ENCODE measurements at places on chromosomes 6 and 20.

- no peak for DNase-seq
Observed at GRCh38 chr6:29917857-29918256, 24.5 kb upstream of the HLA-A start.

DNA sequence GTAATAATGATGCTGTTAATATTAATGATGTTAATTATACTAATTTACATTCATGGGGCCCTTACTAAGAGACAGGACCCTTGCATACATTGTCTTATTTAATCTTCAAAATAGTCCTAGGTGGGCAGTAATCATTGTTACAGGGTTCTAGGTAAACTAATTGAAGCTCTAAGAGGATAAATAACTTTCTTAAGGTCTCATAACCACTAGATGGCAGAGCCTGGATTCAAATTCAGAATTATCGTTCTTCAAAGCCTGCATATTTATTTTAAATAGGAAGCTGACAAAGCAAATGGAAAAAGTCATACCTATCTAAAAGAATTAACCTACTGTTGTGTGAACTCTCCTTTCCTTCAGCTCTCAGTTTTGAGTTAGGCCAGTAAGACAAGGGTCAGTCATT is 23.5 kb downstream of the PTCHD4 start:
- no peak for DNase-seq

DNA sequence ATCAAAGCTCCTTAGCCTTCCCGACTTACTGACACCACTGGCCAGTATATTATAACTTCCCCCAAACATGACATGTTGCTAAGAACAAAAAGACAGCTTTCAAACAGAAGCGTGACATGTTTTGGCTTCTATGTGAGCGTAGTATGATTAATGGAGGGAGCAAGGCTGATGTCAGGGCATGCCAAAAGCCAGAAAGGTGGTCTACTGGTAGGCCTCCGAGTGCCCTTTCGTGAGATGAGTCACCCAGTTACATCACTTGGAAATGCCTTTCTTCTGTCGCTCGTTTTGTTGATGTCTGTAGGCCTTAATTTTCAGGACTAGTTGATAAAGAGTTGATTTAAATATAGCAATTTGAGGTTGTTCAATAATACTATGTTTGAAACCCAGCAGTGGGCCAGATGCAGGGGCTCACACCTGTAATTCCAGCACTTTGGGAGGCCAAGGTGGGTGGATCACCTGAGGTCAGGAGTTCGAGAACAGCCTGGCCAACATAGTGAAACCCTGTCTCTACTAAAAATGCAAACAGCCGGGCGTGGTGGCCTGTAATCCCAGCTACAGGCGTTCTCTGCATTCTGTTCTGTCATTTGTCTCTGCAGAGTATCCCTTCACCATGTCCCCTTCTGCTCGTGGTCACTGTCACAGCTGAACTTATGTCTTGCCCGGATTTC is 53.3 kb downstream of the CNKSR3 start:
- DNase-seq, result no peak

GRCh38 chr6:18958146-18958545 is 571.0 kb downstream of the RNF144B start:
- no peak for DNase-seq

DNA sequence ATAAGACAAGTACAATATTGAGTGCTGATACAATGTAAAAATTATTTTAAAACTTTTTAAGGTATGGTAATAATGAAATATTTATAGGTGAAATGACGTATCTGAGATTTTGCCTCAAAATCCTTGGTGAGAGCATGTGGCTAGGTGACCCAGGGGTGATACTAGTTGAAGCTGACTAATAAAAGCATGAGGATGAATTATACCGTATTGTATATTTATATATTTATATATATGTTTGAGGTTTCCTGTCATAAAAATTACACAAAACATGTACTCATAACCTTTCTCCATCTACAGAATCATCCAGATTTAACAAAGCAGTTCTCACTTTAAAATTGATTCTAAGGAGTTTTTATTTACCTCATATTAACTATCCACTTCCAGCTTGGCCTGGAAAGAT is 358.1 kb downstream of the CDKAL1 start:
- no peak for DNase-seq

DNA sequence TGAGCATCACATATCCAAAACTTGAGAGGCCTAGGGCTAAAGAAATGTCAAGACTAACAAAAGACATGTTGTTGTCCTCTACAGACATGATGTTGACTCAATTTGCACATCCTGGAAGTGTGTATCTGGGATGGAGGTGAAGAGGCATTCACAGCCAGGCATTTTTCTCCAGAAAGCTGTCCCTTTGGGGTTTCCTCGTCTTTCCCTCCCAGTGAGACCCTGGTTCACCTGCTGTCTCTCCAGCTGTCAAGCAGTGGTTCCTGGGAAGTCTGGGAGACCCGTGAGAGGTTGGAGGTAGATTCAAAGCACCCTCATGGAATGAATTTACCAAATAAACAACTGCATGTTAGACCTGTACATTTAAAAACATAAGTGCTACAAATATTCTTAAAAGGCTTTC is 32.1 kb downstream of the BACH2 start:
- DNase-seq, result no peak

DNA sequence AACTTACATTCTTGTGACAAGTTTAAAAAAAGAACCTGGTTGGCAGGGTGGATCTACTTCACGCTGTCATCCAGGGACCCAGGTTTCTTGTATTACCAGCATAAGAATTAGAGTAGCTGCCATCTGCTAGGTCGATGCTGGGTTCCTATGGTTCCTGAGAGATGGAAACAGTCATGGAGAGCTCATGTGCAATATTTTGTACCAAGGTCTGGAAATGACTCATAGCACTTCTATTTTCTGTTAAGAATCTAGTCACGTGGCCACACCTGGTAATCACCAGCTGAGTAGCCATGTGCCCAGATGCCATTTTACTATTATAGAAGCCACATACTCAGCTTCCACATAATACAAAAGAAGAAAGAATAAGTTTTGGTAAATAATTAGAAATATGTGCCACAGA is 171.3 kb downstream of the CD83 start:
- no peak for DNase-seq

- DNase-seq, result no peak
Observed at GRCh38 chr6:23077772-23078171, 508.4 kb downstream of the HDGFL1 start.

DNA sequence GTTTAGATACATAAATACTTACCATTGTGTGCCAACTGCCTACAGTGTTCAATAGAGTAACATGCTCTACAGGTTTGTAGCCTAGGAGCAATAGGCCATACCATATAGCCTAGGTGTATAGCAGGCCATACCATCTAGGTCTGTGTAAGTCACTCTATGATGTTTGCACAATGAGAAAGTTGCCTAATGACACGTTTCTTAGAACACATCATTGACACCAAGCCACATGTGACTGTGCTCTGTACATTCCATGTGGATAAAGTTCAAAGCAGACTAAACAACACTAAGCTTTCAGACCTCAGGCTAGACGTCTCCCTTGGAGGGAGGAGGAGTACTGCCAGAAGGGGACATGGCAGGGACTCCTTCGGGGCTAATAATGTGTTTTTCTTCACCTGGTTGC is 93.6 kb downstream of the KIF16B start:
- DNase-seq, result no peak

DNA sequence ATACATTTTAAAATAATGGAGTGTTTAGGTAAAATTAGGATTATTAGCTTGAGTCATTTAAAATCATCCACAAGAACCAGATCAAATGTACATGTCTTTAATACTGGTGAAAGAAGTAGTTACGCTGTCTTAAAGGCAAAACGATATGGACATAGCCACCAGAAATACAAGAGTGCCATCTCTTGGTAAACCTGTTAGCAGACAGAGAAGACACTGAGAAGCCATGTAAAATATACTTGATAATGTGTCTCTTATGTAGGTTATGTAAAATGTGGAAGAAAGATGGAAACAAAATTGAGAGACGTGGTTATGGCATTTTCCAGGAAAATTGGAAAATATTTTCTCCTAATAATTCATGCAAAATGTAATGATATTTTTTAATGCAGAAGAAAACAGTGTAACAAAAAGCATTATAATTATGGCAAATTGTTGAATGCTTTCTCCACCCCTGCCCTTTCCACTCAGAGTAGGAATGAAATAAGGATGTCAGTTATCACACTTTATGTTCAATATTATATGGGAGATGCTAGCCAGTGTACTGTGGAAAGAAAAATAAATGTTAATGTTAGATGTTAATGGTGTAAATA is 12.2 kb upstream of the SLC17A2 start:
- no peak for DNase-seq

GRCh38 chr20:10666221-10667076 is 7.3 kb downstream of the JAG1 start:
- DNase-seq, result no peak

DNA sequence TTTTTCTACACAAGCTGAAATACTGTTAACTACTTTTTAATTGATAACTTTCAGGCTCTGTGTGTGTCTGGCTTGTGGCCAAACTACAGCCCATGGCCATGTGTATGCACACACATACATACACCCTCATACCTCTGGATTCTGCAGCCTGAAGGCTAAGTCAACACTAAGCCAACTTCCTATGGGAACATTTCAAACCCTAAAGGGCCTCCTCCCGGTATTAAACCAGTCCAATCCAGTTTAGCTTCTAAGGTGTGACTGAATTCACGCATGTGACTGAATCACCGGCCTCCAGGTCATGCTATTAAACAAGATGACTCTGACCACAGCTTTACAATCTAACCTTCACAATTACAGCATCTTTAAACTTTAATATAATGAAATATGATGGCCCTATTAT is 20.7 kb upstream of the DST start:
- no peak for DNase-seq

GRCh38 chr20:10619427-10619826 is 54.4 kb downstream of the JAG1 start:
- DNase-seq, result no peak

DNA sequence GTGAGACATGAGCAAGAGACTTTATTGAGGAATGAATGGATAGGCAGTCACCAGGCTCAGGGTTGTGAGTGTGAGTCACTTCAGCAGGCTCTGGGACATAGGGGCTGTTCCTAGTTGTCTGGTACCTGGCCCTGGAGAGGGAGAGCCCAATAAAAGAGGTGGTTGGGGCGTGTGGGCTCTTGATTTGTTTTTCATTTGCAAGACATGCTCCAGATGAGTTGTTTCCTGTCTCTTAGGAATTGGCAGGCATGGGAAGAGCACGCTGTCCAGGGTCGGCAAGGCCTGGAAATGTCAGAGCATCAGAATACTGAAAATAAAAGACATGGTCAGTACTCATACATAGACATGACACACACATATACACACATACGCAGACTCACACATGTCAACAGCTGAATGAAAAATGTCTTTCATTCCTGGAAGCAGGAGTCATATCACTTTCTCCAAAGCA is 166.3 kb upstream of the SULF2 start:
- DNase-seq, result no peak

- no peak for DNase-seq
Observed at GRCh38 chr6:101935732-101936131, 542.2 kb downstream of the GRIK2 start.

- DNase-seq, result no peak
Observed at GRCh38 chr6:38716825-38717224, 1.7 kb downstream of the DNAH8 start.

GRCh38 chr20:19990850-19991249 is 26.3 kb upstream of the NAA20 start:
- DNase-seq, result no peak

DNA sequence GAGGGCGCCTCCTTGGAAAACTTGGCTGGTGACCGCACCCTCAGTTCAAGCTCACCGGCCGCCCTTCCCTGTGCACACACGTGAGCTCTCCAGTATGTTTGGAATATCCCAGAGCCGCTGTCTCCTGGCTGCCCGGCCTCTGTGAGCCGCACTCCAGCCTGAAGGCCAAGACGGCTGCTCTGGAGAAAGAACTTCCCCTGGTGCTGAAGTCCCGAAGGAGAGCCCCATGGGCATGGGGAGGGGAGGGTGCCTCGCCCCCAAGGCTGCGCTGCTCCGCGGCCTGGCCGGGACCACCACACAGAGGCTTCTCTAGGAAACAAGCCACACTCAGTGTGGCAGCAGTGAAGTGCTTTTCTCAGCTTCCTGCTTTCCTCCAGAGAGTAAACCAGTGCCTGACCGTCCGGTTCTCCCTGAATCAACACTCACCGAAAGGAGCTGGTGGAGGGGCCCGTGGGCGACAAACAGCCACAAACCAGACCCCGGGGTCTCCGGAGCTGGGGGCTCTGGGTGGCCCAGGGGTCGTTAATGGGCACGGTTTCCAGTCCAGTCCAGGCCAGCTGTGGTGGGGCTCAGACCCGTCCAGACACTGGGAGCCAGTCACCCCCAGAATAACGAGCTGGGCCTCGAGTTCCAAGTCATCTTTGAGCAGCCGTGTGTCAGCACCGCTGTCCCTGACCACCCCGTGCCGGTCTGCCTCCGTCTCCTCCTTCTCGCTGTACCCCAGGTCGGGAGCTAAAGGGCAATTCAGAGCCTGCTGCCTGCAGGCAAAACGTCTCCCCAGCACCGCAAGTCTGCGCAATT is 87.4 kb upstream of the BHLHE23 start:
- DNase-seq, result no peak

DNA sequence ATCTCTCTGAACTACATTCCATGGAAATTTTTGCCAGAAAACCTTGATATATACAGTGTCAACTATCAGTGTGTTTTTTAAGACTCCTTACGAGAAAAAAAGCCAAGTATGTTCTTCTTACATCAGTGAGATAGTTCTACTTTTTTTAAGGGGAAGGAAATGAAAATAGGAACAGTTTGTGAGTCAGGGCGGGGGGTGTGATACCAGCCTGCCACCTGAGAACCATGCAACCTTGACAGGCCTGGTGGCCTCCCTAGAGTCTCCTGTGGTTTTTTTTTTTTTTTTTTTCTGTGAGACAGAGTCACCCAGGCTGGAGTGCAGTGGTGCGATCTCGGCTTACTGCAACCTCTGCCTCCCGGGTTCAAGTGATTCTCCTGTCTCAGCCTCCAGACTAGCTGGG is 96.3 kb upstream of the GCM1 start:
- DNase-seq, result no peak
